H1 (cell line): ENCODE measurements at places on chromosomes 2 and 18. TPM values are rescaled to one million over a fixed set of nuclear protein-coding genes. Genes with fewer than 3 reads are reported as not detected.

GRCh38 chr2:70991742-70992141 lies 2.9 kb downstream of the TEX261 start:
- H3K4me1 ChIP-seq, result 0 out of 2 replicates have a peak, but pooled peaks cover 3% of the 10 kb centered on the region
- H3K27ac ChIP-seq, result no peak overlapping the region
- H3K27me3 ChIP-seq, result no peaks in the 10 kb centered on the region
- DNase-seq, result no peak
- H3K4me3 ChIP-seq, result no peak overlapping the region
- H3K36me3 ChIP-seq, result no peaks in the 10 kb centered on the region

DNA sequence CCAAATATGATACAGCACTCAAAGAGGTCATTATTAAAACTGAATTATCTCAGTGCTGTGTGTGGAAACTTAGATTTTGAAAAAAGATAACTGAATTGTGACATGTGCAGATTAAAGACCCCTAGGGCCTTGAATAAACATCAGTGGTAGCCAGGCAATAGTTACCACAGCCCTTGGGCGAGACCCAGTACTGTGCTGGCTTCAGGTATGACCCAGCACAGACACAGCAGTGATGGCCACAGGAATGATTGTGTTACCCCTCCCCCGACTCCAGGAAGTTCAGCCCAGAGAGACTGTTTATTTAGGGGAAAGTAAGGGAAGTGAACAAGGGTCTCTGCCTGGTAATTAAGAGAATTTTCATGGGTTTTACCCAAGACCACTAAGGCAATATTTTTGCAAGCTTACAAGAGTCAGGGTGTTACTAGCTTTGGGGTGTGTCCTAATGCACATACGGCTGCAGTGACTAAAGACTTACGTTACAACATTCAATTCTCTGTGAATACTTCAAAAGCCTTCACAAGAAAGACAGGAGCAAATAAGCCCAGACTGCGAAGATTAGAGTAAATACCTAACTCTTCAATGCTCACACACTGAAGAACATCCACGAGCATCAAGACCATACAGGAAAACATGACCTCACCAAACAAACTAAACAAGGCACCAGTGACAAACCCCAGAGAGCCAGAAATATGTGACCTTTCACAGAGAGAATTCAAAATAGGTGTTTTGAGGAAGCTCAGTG lies 28.2 kb upstream of the ITGAV start:
- H3K4me1 ChIP-seq, result no peaks in the 10 kb centered on the region
- no peak overlapping the region for H3K27ac ChIP-seq
- H3K27me3 ChIP-seq, result no peaks in the 10 kb centered on the region

GRCh38 chr2:104504331-104505073 lies 349.4 kb upstream of the POU3F3 start:
- H3K27me3 ChIP-seq, result no peaks in the 10 kb centered on the region
- no peaks in the 10 kb centered on the region for H3K36me3 ChIP-seq
- DNase-seq, result no peak
- no peak overlapping the region for H3K27ac ChIP-seq
- H3K4me3 ChIP-seq, result no peak overlapping the region

- DNase-seq, result no peak
- no peak overlapping the region for H3K27ac ChIP-seq
- no peaks in the 10 kb centered on the region for H3K27me3 ChIP-seq
- no peaks in the 10 kb centered on the region for H3K4me1 ChIP-seq
Observed at GRCh38 chr18:79883461-79884293, 67.8 kb downstream of the SLC66A2 start.

DNA sequence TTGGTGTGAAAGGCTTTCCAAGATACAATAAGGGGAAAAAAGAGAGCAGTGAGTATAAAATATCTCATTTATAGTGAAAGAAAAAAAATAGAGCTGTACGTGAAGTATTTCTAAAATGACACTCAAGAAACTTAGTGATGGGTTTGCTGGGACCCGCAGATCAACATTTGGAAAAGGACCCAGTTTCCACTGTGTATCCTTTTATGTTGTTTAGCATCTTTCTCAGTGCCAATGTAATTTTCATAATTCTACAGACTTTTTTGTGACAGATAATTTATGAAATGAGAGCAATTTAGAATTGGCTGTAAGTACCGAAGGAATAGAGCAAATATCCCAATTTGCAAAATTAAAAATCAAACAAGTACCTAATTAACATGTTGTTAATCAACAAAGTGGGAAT lies 116.9 kb downstream of the SH3BP4 start:
- DNase-seq, result no peak
- H3K4me1 ChIP-seq, result peaks cover 13% of the 10 kb centered on the region
- H3K36me3 ChIP-seq, result no peaks in the 10 kb centered on the region
- no peaks in the 10 kb centered on the region for H3K27me3 ChIP-seq
- no peak overlapping the region for H3K27ac ChIP-seq

AQP12A gene
- total RNA-seq, result not detected in 2 replicates
